Activated T-cell treated with anti-CD3 and anti-CD28 coated beads for 48 hours (primary cell): ENCODE measurements at places on chromosomes 1 and 21.

DNA sequence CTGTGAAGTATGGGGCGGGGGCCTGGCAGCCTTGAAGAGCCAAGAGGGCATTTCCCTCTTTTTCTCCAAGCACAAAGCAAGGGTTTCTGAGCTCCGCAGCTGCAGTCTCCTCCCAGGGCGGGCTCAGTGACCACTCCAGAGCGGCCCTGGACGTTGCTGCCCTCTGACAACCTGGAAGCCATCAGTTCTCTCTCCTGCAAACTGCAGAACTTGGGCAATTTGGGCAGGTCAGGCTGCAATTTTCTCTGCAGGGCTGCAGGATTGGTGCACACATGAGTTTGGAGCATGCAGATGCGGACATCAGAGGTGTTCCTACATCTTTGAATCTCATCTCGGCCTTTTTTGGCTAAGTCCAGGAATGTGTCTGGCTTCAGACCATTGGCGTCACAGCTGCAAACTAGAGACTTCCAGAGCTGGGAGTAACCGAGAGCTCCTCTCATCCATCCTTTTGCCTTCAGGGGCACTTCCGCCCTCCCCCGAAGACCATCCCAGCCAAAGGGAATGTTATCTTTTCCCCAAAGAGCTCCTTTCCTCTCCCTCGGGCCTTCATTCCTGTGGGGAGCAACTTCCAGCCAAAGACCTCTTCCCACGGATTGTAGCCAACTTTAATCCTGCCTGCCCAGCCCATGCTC is 139.6 kb upstream of the WNT4 start:
- DNase-seq: no peak

DNA sequence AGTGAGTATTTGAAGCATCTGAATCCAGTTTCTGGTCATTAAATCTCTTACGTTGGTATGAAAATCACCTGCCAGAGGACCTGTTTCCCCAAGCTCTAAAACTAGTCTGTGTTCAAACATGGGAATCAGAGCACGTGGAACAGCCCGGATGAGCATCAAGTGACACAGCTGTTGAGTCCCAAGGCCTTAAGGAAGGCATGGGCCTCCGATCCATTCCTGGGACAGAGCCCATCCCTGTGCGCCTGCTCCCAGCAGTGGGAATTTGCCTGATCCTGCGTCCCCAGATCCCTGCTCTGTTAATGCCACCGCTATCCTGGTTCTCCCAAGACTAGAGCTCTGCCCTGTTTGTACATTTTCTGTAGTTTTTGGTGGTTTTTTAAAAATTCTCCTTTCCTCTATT is 68.4 kb upstream of the FBXO28 start:
- DNase-seq: no peak

DNA sequence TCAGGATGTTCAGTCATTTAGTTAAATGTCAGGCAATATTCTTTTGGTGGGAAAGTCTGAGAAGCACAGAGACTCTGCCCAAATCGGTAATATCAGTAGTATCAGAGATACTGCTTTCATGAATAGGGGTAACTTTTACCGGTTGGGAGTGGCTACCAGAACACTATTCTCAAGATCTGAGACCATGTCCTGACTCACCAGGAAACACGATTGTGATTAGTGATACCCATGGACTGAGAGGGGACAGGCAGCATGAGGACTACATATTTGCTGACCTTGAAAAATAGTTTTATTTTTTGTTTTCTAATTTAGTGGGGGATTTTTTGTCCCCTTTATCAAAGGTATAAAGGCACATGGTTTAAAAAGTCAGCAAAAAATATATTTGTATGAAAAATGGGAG is 76.0 kb upstream of the NEK2 start:
- DNase-seq: no peak

- DNase-seq: no peak
Observed at GRCh38 chr1:202923533-202923932, 3.5 kb downstream of the KLHL12 start.

GRCh38 chr1:226047495-226047894 is 15.0 kb upstream of the H3-3A start:
- DNase-seq: no peak

GRCh38 chr21:15010645-15011044 is 54.2 kb downstream of the NRIP1 start:
- no peak for DNase-seq

DNA sequence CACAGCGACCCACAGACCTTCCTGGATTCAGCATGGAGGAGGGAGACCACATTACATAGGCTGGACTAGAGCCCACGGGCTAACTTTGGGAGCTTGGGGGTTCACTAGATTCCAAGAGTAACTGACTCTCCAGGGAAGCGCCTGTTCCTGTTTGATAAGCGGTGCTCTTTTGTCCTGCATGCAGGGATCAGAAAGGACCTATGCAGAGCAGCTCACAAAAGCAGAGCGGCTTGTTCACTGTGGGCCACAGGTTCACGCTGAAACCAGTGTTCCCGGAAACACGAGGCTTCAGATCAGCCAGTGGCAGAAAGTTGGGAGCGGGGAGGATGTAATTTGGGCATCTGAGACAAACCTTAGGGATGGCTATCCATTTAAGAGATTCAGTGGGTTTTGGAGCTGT is 403.9 kb downstream of the PCP4 start:
- no peak for DNase-seq

- no peak for DNase-seq
Observed at GRCh38 chr1:12383786-12384185, 154.0 kb downstream of the VPS13D start.

DNA sequence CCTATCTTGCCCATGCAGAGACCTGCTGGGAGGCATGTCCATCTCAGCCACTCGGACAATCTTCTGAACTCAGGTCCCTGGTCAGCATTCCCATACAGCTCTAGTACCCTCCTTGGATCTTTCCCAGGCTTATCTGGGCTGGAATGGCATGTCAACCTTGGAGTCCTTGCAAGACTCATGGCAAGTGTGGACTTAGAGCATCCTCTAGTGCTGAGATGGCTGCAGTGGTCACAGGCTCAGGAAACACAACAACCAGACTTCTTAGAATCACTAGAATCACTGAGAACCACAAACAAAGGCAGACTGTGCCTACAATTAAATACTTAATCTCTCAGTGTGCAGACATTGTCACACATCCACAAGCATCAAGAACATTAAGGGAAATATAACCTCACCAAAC is 73.1 kb upstream of the TSHB start:
- DNase-seq: no peak

DNA sequence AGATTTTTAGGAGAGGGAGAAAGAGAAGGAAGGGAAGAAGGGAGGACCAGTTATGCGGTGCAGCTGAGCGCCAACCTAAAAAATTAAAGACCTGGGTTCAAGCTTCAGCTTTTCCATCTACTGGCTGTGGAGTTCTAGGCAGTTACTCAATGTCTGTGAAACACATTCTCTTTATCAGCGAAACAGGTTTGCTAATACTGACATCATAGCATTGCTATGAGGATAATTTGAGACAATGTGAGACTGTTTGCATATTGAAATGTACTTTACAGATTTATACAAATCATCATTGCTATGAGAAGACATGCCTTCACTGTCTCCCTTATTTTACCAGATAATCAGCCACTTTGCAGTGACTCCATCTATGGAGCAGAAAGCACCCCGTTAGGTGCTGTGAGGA is 222.9 kb upstream of the SGIP1 start:
- no peak for DNase-seq

- no peak for DNase-seq
Observed at GRCh38 chr21:31913182-31913608, 40.4 kb downstream of the HUNK start.

DNA sequence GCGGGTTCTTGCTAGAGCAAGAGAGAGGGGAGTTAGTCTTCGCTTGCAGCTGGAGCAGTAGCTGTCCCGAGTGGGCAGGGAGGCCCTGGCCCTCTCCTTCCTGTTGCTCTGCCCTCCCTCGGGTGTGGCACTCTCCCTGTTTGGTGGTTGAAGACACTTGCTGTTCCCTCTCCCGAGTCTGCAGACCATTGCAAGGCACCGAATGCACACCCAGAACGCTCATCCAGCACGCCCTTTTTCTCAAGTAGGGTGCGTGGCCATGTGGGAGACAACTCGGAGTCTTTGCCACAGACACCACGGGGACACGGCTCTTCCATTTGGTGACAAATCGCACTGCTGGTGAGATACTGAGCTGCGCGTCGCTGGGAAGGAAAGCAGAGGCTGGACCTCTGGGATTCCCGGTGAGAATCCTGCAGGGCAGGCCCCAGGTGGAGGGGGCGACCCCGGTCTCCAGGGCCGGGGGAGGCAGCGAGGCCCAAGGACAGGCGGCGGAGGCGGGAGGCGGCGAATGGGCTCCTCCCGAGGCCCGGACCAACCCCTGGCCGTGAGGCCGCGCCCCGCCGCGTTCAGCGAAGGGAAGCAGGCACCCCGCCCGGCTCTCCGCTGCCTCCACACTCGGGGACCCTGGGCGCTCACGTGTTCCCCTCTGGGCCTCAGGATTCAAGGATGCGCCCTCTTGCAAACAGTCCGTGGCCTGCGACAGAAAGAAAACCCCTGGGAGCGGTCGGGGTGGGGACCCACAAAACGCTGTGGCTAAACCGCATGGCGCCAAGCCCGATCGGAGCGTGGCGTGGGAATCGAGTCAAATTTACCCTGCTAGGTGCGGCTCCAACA is 10.4 kb upstream of the TMEM200B start:
- no peak for DNase-seq

- DNase-seq: no peak
Observed at GRCh38 chr1:20538760-20539551, 13.4 kb upstream of the FAM43B start.

DNA sequence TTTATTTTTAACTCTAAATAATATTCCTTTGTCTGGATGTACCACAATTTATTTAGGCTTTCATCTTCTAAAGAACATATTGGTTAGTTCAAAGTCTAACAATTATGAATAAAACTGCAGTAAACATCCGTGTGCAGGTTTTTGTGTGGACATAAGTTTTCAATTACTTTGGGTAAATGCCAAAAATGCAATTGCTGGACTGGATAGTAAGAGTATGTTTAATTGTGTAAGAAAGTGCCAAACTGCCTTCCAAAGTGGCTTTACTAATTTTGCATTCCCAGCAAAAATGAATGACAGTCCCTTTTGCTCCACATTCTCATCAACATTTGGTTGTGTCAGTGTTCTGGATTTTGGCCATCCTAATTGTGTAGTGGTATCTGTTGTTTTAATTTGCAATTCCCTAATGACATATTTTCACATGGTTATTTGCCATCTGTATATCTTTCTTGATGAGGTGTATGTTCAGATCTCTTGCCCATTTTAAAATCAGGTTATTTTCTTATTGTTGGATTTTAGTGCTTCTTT is 113.8 kb downstream of the DPYD start:
- no peak for DNase-seq

- DNase-seq: no peak
Observed at GRCh38 chr1:39102537-39103327, 76.6 kb downstream of the NDUFS5 start.

DNA sequence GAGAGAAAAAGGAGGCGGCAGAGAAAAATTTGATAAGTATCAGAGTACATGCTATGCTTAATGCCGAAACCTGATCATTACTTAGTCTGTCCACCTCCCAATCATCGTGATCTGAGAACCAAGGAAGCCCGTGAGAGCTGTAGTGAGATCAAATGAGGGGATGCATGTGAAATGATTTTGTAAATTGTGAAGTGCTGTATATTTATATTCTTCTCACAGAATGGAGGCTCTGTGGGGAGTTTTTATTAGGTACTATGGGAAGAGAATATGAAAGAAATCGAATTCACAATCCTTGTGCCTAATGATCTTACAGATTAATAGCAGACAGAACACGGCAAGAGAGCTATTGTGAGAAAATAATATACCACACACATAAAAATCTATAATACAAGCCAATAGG is 115.5 kb downstream of the LYPLAL1 start:
- no peak for DNase-seq

GRCh38 chr1:8463144-8463927 is 145.4 kb downstream of the SLC45A1 start:
- no peak for DNase-seq

DNA sequence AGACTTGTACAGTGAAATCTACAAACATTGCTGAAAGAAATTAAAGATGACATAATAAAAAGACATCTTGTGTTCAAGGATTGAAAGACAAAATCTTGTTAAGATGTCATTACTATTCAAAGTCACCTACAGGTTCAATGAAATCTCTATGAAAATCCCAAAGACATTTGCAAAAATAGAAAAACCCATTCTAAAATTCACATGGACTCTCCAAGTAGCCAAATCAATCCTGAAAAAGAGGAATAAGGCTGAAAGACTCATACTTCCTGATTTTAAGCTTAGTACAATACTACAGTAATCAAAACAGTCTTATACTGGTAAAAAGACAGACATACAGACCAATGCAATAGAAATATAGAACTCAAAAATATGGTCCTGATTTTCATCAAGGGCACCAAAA is 78.6 kb downstream of the PCSK9 start:
- no peak for DNase-seq

- no peak for DNase-seq
Observed at GRCh38 chr1:63523738-63524137, 413 bp downstream of the EFCAB7 start.

GRCh38 chr1:64938991-64939390 is 27.4 kb downstream of the JAK1 start:
- no peak for DNase-seq

GRCh38 chr1:204025917-204026707 is 46.8 kb upstream of the SOX13 start:
- DNase-seq: no peak

- peak; percentile 14 for DNase-seq
Observed at GRCh38 chr1:15027515-15027986, 126.0 kb upstream of the TMEM51 start.

DNA sequence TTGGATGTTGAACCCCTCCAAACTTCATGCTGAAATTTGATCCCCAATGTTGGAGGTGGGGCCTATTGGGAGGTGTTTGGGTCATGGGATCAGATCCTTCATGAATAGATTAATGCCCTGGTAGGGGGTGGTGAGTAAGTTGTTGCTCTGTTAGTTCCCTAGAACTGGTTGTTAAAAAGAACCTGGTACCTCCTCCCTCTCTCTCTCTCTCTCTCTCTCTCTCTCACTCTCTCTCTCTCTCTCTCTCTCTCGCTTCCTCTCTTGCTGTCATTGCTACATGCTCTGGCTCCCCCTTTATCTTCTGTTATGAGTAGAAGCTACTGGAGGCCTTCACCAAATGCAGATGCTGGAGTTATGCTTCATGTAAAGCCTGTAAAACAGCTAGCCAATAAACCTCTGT is 498.2 kb upstream of the NR5A2 start:
- DNase-seq: no peak

- no peak for DNase-seq
Observed at GRCh38 chr1:11691928-11692711, 610 bp downstream of the DRAXIN start.

DNA sequence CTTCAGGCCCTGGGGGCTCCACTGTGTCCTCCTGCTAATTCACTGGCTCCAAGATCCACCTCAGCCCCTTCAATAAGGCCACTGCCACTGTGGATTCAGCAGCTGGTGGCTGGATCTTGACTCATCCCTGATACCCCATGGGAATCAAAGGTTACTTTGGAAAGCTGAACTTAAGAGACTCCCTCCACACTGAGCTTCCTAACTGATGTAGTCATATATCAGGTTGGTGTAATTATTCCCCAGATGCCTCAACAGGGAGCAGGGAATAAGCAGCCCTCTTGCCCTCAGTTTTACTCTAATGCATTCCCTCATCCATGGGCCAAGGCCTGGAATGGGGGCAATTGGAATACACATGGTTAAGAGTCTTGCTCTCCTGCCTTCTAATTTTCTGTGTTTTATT is 164.6 kb downstream of the FASLG start:
- no peak for DNase-seq

- DNase-seq: no peak
Observed at GRCh38 chr1:153640861-153641260, 7.0 kb downstream of the CHTOP start.
